ENCODE measurements at places on chromosomes 1 and 21.

DNA sequence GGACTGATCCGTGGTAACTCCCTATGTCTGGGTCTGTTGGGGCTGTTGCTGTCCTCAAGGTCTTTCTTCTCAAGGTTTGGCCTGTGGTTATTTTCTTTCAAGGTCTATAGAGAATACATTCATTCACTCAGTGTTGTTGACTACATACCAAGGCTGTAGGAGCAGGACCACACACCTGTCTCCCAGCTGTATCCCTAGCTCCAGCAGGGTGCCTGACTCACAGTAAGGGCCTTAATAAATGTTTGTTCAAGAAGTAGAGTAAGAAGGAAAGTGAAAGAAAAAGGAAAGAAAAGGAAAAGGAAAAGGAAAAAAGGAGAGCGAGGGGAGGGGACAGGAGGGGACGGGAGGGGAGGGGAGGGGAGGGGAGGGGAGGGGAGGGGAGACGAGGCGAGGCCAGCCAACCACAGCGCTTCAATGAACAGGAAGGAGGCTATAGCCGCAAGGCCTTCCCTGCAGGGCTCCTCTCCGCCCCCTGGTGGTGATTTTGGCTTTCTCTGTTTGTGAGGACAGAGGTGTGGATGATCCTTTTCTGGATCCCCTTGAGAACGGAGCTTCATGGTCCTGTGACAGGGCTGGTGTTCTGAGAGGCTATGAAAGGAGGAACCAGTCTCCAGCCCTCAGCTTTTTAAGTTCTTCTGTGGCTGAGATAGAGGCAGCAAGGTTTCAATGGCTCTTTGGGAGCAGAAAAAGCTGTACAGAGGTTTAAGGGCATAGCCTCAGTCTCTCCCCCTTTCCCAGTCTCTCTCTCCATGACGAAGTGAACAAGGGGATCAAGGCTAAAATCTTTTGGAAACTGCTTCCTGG, 30.6 kb upstream of the LCE5A start:
- peak; percentile 72 for DNase-seq

DNA sequence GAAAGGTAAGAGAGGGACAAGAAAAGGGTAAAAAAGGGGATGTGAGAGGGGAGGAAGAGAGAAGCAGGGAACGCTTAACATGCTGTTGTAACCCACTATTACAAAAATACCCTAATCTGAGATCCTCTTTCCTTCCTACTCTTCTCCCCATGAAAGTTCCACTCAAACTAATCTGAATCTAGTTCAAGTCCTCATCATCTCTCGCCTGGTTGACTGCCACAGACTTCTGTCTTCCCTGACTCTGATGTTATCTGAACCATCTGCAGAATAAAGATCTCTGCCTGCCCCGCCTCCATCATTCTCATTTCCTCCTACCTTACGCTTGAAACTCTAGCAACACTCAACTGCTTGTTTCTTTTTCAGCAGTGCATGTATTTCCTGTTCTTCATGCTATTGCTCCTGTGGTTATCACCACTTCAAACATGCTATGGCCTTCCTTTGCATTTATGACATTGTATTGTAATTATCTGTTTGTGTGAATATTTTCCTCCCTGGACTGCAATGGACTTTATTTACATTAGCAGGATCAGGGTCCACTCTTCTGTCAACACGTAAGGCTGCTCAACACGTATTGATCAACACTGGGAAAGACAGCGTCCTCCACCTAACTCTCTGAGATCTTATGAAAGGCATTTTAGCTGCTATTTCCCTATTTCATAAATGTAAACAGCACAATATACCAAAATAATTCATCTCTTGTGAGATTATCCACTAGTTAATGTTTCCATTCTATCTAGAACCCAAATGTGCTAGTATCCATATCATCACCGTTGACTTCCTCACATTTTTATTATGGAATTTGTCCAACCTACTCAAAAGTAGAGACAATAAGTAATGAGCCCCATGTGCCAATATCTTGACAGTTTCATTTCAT, 215.5 kb upstream of the USP25 start:
- peak; percentile 18 for DNase-seq

DNA sequence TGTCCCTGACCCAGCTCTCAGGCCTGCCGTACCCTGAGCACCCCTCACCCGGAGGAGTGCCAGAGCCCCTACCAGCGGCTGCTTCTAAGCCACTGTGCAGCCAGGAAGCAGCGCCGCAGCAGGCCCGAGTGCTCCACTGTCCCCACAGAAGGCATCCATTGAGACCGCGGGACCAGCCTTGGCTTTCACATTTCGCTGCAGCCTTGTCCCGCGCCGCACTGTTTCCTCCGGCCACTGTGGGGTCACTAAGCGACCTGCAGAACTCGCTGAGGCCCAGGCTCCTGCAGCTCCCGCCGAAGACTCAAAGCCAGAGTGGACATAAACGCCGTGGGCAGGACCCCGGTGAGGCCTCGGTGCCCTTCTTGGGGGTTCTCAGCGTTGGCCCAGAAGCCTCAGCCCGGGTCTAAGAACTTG, 3.0 kb downstream of the ALX3 start:
- no peak for DNase-seq

GRCh38 chr1:176943783-176944182, 220.7 kb downstream of the ASTN1 start:
- DNase-seq = no peak

- DNase-seq = no peak
Measured at GRCh38 chr1:162682013-162682419, 49.8 kb downstream of the DDR2 start.

DNA sequence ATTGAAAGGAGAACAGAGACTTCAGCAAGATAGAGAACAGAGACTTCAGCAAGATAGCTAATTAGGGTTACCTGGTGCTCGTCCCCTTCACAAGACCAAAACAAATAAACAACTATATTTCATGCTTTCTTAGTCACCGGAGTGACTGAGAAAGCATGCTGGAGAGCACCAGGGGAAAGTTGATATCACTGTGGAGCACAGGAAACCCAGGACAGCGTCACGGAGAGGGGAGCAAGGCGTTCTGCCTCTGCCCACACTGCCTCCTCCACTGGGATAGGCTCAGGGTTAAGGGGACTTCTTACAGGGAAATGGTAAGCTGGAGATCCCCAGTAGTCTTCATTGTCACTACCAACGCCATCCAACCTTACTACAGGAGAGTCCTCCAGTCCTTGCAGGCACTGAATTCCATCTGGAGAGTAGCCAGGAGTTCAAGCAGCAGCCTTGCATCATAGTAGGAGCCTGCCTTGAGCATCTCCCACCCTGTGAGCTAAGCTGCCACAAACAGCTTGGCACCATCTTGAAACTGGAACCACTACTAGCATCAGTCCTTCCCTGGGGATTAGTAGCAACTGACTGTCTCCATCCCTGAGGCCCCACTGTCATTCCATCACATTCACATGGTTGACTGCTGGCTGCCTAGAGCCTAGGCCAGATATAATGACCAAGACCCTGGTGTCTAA, 239.4 kb downstream of the PLPP3 start:
- DNase-seq = no peak

DNA sequence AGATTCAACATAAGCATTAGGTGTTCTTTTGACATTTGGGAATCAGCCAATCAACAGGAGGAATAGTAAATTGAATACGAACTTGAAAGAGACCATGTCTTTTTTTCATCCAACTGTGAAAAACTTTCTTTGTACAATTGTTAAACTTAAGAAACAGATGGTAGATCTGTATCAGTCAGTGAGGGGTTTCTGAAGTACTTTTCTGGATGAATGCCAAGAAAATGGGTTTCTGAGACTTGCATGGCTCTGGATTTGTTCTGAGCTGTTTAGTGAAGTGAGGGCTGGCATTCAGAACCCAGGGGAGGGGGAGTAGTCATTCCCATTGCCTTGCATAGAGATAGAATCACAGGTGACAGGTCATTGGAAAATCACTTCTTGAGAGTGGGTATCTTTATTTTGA, 37.4 kb downstream of the PTPRC start:
- no peak for DNase-seq

GRCh38 chr21:45310459-45310858, 22.8 kb upstream of the POFUT2 start:
- DNase-seq = no peak

DNA sequence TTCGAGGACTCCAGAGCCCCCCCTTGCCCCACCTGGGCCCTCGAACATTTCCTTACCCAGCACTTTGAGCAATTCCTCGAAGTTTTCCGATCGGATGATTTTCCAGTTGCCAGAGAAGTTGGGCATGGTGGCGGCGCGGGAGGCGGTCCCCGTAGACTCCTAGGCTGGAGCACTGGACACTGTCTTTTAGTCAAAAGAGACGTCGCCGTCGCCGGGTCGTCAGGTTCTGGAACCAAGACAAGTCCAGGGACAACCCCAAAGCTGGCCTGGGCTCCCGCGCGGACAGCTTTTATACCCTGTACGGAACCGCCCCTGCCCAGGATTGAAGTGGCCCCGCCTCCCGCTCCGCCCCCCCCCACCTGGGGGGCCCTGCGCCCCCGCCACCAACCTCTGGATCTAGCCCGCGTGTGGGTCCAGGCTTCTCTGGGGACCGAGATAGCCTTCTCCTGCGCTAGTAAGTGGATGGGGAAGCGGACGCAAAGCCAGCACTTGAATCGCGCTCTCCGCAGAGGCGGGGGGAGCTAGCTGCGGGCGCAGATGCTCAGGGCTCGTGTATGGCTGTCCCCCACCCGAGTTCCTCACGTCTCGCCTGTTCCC, at the start of gene CRABP2:
CRABP2 (minus strand) TSS at position 263 of the 597 bp plus-strand sequence; CDS start at position 126, 137 bp downstream.
- DNase-seq = peak; percentile 18

GRCh38 chr1:85888921-85889320, 180.7 kb upstream of the ZNHIT6 start:
- no peak for DNase-seq

DNA sequence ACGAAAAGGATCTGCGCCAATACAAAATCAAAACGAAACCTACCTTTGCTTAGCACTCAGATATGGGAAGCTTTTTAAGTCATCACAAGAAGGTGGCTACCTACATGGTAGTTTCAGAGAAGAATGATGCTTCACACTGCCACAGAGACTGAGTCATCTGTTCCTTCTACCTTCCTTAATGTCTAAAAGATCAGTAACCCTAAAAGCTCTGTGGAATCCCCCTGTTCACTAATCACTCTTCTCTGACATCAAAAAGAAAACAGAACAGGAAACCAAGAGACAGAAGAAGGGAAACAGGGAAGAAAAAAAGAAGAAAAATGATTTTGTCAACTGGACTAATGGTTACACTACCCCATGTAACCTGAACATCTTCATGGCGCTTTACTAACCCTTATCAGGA, 177.2 kb downstream of the SMYD3 start:
- DNase-seq = no peak
